Urothelium cell line (cell line): ENCODE measurements at places on chromosomes 5 and 9.

DNA sequence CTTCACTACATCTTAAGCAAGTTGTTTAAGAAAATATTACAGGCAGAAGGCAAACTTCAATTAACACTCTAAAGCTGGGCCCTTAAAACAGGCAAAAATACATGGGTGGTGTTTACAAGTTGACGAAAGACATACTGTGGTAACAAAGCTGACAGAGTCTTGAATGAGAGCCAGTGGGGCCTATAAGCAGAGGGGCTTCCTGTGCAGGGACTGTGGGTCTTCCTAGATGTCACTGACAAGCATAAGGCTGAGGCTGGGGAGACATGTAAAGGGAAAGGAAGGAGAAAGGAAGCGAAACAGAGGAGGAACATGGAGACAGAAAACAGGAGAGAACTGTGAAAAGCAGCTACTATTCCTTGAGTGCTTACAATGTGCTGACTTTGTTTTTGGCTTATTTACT is 308.0 kb upstream of the RPS23 start:
- DNase-seq: no peak

- no peak for DNase-seq
These were observed 19.8 kb upstream of the TXNDC8 start for GRCh38 chr9:110357505-110357904.

DNA sequence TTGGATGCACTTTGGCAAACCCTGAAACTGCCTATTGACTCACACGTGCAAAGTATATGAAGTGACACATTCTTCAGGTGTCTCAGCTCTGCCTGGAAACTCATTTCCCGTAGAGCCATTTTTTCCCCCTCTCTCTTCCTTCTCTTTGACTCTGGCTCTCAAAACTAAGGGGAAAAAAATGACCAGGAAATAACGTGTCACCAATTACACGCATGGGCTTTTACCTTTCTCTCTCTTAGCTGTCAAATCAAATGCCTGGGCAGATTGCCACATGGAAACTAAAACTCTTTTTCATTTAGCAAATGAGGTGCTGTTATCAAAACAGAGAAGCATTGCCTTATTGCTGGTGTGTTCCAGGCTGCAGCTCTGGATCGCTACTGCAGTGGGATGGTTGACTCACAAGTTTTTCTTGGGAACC is 18.3 kb upstream of the IFNK start:
- no peak for DNase-seq

DNA sequence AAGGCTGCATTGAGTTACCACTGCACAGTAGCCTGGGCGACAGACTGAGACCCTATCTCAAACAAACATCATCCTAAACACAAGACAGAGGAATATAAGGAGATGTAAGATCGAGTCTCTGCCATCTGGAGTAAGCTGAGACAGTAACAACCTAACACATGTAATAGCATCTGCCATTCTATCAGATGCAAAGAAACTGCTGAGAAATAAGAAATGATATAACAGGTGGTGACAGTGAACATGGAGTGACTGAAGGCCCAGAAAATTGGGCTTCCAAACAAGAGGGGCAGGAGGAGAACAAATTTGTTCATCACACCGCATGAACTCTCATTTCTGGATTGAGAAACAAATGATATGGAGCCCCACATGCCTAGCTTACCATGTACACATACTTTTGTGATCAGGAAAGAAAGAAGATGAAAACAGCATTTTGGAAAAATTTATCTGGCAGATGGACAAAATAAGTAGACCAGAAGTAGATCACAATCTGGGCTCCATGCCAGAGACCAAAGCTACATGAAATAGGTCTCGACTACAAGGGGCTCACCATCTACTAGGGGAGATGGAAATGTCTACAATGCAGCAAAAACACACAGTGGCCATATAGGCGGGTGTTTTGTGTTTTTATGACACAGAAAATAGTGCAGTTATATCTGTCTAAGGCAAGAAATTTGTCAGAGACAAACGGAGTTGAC is 45.5 kb downstream of the ECPAS start:
- DNase-seq: no peak

GRCh38 chr5:83665631-83666030 is 55.0 kb downstream of the HAPLN1 start:
- DNase-seq: no peak

DNA sequence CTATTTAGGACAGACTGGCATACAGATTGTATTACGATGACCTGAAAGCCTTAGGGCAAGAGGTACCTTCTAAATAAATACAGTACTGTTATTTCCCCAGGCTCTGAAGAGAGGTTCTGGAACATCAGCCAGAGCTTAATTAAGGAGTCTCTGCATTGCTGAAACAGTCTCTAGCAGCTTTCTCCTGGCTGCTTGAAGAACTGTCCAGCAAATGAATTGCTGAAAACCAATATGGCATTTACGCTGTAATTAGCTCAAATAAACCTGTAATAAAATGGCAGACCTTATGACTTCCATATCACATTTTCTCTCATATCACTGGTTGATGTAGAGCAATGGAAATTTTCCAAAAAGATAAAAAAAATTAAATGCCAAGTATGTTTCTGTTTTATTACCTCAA is 636.3 kb downstream of the GABRG2 start:
- DNase-seq: no peak

DNA sequence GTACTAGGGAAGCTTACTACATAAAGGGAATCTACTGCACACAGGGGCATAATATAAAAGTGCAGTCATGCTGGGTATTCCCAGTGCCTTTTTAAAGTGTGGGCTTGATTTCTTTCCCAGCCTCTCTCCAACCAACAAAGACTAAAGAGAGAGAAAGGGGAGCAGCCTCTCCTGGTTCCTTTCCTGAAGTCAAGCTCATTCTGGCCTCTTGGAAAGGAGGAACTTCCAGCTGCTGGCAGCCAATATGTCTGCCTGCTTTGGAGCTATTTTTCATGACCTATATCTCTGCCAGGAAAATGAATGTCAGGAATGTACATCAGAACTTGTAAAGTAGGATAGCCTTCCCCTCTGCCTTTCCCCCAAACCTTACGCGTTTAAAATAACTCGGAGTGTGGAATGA is 57.1 kb downstream of the RAB3C start:
- DNase-seq: no peak

DNA sequence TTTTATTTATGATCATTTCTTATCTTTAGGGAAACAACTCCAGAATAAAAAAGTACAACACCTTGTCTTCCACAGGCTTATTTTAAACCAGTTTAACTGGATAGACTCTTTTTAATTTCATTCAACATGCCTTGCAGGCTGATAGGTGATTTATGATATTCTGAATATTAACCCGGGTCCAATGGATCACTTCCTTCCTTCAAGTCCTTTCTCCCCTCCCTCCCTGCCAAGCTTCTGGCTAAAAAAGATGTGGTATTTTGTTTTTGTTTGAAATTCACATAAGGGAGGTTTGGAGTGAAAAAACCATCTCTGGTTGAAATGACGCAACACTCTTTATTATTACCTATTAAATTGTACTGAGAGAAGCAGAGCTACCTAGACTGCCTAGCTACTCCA is 265.3 kb downstream of the MLLT3 start:
- DNase-seq: no peak

- DNase-seq: no peak
These were observed 59.2 kb upstream of the ADAMTS2 start for GRCh38 chr5:179404321-179405053.

DNA sequence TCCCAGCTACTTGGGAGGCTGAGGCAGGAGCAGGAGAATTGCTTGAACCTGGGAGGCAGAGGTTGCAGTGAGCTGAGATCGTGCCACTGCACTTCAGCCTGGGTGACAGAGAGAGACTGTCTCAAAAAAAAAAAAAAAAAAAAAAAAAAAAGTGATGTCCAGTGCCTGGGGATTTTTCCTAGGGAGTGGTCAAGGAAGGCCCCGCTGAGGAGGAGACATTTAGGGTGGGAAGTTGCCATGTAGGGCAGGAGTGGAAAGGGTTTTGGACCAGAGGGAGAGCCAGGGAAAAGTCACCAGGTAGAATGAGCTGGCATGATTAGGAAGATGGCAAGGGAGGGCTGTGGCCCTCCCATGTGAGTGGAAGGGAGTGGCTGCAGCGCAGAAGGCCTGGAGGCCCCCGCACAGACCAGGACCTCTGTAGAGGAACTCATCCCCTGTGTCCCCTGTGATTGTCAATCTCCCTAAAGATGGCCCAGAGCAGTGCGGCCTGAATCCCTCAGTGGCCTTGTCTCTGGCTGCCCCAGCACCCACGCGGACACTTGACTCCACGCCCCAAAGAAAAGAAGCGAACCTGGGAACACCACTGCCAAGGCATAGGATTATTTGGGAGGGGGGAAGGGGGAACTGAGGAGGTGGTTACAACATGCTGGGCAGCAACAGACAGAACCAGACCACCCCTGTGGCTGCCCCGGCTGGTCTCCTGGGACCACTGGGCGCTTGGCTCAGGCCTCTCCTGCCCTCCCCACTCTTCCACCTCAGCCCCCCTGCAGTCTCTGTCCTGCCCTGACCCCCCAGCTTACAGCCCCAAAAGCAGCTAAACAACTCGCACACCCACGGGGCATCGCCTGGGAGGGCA is 2.6 kb upstream of the SQSTM1 start:
- no peak for DNase-seq

DNA sequence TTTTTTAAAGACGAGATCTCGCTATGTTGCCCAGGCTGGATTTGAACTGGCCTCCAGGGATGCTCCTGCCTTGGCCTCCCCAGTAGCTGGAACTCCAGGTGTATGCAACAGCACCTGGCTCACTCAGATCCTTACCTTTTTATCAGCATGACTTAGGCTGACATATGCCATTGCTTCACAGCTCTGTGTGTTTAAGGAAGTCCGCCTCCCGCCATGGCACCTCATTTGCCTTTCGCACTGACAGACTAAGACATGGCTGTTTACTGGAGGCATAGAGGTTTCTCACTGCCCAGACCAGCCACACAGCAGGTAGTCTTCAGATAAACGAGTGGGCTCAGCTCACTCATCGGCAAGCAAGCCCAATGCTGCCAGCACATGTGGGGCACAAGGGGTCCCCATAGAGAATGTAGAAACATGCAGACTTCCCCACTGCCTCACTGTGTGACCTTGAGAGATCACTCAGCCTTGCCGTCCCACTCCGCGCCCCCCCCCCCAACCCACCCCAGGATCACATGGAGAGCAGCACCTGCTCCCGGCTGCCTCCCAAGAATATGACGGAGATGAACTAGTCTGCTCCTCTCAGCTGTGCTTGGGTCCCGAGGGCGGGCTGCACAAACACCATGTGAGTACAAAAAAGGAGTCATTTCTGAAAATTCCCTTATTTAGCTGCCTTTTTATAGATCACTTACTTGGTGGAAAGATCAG is 62.8 kb downstream of the DCP2 start:
- no peak for DNase-seq

- no peak for DNase-seq
These were observed 107.2 kb downstream of the ASTN2 start for GRCh38 chr9:117307701-117308100.

DNA sequence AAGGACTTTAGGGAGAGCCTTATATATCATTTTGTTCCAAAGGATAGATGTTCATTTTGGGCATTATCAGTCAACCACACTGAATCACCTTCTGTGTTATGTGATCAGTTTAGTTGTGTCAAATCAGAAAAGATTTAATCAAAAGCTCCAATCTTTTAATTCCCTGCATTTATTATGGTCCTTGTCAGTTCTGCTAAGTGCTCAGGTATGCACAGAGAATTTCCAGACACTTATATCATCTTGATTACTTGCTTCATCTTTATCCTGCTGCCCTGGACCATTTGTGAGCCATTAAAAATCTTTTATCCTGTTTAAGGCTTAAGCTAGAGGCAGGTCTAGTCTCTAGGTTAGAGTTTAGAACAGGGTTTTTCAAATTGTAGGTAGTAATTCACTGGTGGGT is 179.1 kb downstream of the CWC27 start:
- DNase-seq: no peak

- no peak for DNase-seq
These were observed 63.6 kb downstream of the PPIC start for GRCh38 chr5:122972877-122973276.

GRCh38 chr9:100269656-100270055 is 83.1 kb downstream of the TEX10 start:
- no peak for DNase-seq

DNA sequence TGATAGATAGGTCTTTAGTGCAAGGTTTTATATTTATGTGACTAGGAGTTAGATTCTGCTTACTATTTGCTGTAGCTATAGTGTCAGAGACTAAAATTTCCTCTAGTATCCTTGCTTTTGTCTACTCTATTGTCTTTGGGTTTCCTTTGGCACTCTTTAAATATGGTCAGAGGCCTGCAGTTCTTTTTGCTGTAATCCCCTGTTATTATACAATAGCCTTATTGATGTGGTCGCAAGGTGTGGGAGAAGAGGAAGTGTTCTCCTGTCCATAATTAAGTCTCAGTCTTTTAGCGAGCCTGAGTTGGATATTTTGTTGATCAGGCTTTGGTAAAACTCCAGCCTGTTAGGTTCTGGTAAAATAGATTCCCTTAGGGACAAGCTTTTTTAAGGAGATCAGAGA is 34.9 kb downstream of the LURAP1L start:
- no peak for DNase-seq
